ENCODE measurements at places on chromosomes 3 and 15.
A peak's percentile ranks its signal among the peaks of the same experiment; 100 is the strongest.

GRCh38 chr3:184770541-184770940 lies 41.4 kb upstream of the VPS8 start:
- DNase-seq: no peak

GRCh38 chr3:84958495-84959469 lies at the start of gene CADM2:
TSS of gene CADM2 (plus strand) at chr3:84958989.
- DNase-seq: peak; percentile 49

GRCh38 chr3:134389865-134390264 lies 15.6 kb upstream of the AMOTL2 start:
- DNase-seq: no peak

- peak; percentile 77 for DNase-seq
Measured at GRCh38 chr3:66464512-66464894, 36.3 kb downstream of the LRIG1 start.

DNA sequence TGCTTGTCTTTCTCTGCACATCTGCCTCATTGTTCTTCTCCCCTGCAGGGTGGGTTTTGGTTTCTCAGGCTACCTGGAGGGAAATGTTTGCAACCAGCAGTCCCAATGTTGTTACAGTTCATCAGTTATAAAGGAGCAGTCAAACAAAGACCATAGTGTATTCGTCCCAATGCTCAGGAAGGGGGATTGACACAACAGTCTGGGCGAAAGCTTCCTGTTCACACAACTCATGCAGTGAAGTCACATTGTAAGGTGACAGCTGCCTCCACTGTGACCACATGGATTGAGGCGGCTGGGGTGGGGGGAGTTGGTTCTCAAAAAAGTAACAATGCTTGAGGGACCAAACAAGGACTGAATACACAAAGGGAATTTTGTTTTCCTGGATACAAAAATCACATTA lies 28.8 kb upstream of the TF start:
- no peak for DNase-seq

DNA sequence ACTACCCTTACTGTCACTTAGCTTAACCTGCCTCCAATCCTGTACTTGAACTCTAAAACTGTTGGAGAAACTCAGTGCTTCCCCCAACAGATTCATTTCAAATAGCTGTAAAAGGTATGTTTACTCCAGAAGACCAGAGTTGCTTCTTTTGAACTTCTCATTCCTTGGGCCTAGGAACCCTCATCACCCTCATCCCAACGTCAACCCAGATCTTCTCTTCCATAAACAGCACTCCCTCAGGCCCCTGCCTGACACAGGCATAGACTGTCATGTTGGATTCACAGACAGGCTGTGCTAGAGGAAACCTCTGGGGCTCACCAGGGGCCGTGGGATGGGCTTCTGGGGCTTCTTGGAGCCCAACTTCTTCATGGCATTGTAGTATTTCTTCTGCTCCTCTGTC lies 57.5 kb upstream of the SCN5A start:
- no peak for DNase-seq

DNA sequence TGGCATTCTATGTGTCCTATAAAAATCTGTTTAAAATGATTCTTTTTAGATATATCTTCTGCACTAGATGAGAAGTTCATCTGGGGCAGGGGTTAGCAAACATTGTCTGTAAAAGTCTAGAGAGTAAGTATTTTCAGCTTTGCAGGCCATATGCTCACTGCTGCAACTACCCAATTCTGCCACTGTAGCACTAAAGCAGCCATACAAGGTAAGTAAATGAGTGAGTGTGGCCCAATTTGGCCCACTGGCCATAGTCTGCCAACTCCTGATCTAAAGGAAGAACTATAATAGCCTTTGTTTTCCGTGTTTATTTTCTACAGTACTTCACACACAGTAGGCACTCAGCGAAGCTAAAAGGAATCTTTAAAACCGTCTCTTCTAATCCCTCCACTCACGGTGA lies 42.3 kb downstream of the DLG1 start:
- DNase-seq: no peak

DNA sequence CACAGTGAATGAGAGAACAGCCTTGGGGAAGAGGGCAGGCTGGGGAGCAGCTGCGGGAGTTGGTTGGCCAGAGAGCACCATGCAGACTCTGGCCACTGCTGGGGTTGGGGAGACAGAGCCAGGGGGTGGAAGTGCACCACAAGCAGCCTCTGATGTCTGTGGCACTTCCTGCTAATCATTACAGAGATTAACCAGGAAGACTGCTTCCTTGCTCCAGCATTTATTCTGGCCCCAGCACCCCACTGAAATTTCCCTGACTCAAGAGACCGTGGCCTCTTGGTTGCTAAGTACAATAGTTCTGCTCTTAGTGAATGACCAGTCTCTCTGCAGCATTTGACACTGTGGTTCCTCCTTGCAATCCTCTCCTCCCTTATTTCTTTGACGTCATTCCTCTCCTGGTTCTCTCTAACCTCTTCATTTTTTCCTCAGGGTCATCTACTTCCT lies 266.2 kb upstream of the ROPN1 start:
- DNase-seq: no peak

- no peak for DNase-seq
Measured at GRCh38 chr3:30502051-30502741, 104.2 kb upstream of the TGFBR2 start.

- no peak for DNase-seq
Measured at GRCh38 chr15:23686466-23687142, 501 bp downstream of the NDN start.

GRCh38 chr3:170835336-170835735 lies 34.7 kb downstream of the RPL22L1 start:
- no peak for DNase-seq

All from MV-4-11 (cell line).